Hindlimb muscle (tissue), 1 donor: ENCODE measurements at places on chromosomes 13 and 19.

DNA sequence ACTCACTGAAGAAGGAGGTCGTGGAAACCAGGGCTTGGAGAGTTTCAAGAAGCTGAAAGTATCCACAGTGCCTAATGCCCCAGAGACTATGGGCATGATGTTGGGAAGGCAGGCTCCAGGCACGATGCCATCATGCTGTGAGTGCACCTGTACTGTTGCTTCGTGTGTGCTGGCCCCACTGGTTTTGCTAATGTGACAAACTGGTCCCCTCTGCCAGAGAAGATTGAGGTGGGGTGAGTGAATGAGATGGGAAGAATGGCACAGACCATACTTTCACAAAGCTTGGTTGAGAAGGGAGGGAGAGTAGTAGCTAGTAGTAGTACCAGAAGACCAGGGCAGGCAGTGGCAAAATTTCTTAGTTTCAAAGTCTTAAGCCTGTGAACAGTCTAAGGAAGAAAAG is 19.0 kb upstream of the POP4 start:
- DNase-seq: no peak

DNA sequence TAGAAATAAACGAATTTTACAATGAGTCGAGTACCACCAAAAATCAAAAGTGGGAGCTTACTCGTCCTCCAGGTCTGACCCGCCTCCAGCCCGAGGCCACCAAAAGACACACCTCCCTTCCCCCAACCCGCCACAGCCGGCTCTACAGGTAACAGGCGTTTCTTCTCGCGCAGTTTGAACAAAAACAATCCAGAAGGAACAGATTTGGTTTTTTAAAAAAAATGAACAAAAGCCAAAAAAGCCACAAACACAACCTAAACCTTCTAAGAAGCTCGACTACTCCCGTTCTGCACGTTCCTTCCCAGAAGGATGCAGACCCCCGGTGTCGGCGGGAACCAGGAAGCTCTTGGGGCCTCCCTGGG is 671 bp downstream of the ZDHHC20 start:
- peak; percentile 24 for DNase-seq

DNA sequence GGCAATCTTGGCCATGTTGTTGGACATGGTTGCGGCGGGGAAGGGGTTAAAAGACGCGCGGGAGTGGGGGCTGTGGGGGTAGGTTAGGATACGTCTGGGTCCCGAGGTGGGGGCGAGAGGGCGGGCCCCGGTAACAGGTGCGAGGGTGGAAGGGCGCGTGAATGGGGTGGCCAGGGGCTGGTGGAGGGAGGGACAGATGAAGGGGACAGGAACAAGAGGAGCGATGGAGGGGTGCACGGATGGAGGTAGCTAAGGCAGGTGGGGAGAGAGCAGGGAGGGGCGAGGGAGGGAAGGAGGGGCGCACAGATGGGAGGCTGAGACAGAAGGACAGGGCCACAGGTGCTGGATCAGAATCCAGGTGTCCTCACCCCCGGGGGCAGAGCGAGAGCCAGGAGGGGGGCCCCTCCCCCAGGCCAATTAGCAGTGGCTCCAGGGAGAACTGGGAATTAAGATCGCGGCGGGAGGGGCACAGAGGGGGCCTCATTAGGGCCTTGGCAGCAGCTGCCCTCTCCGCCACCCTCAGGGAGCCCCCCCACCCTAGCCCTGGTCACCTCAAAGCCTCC is 1.3 kb downstream of the GNG8 start:
- no peak for DNase-seq

DNA sequence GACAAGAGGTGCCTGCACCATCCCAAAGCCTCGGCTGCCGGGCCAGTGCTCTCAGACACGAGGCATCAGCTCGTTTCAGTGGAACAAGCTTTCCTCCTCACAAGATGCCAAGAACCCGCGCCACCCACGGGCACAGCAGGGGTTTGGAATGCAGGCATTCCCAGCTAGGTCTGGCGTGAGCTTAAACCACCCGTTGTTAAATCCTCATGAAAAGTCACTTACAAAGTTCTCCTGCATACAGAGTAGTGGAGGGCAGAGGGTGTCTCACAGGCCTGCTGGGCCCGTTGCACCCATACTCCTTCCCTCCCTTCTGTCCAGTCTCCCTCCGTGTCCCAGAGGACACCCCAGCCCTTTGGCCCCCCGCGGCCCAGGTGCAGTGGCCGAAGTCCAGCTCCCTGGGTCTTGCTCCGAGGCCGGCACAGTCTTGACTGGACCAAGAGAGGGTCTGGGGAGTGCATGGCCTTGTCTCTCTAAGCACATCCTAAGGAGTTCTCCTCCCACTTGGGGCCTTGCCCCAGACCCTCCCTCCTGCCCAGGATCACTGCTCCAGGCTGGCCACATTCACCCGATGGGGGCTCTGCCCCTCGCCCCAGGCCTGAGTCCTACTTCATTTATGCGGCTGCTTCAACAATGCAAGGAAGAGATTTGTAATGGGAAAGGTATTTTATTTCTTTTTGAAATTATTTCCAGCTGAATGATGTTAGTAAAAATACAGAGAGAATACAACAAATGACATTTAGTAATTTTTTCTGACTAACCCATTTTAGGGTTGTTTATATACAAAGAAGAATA is 35.2 kb upstream of the GRTP1 start:
- no peak for DNase-seq

DNA sequence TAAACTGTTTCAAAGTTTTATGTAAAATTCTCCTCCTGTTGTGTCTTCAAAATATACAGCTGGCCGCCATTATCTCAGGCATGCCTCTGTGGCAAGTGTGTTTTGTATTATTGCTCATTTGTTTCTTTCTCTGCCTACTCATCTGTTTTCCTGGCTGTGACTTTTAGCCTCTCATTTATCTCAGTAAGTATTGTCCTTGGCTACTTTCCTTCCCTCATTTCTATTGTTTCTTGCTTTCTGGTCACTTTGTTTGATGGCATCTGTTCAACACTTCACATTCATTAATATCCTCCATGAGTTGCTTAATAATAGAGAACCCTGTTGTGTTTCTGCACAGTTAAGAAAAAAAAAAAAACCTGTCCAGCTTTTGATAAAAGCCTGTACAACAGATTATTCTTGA is 869.4 kb downstream of the PCDH17 start:
- no peak for DNase-seq

DNA sequence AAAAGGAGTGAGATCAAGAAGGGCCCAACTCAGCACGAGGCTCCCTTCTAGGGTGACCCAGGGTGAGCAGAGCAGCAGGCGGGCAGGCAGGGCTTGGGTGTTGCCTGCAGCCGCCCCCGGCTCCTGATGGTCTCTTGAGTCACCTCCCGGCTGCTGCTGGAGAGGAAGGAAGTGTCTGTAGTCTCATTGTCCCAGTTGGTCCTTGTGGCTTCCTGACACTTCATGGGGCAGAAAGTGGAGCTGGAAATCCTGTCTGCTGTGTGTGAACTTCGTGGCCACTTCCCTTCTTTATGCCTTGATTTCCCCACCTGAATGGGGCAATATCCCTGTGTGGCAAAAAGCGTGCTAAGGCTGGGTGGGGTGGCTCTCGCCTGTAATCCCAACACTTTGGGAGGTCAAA is 2.5 kb downstream of the MAP1S start:
- no peak for DNase-seq

DNA sequence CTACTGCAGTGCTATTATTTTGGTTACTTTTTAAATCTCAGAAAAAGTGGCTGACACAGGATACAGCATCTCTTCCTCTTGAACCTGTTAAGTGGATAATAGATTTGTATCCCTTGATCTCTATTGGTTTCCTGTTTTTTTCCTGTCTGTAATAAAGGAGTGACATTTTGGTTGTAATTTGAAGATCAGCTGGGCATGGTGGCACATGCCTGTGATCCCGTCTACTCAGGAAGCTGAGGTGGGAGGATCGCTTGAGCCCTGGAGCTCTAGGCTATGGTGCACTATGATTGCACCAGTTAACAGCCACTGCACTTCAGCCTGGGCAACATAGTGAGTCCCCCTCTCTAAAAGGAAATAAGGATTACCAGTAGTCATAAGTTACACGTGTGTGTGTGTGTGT is 46.8 kb downstream of the METTL21C start:
- DNase-seq: no peak

GRCh38 chr13:31996601-31997000 is 35.0 kb upstream of the FRY start:
- DNase-seq: no peak

DNA sequence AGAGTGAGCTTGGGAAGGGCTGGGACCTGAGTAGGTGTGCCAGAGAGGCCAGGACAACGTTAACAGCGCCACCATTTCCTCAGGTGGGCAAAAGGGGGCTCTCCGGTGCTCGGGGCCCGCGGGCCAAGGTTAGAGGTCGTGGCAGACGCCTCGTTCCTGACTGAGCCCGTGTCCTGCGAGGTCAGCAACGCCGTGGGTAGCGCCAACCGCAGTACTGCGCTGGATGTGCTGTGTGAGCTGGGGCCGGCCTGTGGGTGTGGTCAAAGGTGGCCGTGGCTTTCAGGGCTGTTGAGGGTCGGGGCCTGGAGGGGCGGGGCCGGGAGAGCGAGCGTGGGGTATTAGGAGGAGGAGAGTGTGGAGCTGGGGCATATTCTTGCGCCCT is 3.7 kb downstream of the KIRREL2 start:
- DNase-seq: no peak

- DNase-seq: no peak
Observed at GRCh38 chr19:9010693-9011092, 484 bp upstream of the MUC16 start.

- no peak for DNase-seq
Observed at GRCh38 chr13:36880961-36881360, 39.1 kb downstream of the SMAD9 start.
